ENCODE measurements at places on chromosomes 12 and 14.

GRCh38 chr12:111444925-111445725, 39.4 kb downstream of the SH2B3 start:
- peak; percentile 71 for DNase-seq

- no peak for DNase-seq
These were observed 77.3 kb upstream of the RPH3A start for GRCh38 chr12:112714166-112714710.

- no peak for DNase-seq
These were observed 45.3 kb downstream of the BEGAIN start for GRCh38 chr14:100541621-100542560.

DNA sequence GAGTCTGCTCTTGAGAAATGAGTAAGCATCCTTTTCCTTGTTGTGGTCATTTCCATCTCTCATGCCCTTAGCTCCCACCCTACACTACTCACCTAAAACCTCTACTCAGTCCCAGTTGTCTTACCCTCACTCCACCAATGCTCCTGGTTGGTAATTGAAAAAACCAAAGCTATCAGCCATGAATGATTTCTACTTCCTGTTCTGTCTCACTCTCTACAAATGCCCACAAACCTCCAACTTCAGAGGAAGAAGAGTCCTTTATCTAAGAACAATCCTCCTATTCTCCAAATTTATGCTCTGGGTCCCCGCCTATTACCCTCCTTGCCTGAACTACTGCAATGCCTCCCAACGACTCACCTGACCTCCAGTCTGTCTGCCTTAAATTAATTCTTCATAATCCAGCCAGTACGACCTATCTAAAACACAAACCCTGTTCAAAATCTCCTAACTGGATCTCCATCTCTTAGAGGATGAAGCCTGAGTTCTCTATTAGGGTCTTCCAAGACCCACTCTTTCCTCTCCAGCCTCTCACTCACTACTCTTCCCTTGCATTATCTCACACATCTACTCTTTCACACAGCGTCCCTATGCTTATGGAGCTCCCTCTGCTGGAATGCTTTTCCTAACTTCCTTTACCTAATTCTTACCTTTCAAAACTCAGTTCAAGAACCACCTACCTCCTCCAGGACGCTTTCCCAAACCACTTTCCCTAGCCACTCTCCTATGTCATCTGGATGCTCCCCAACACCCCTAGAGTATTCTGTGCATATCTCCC, 2.2 kb downstream of the DHRS1 start:
- DNase-seq = no peak

- DNase-seq = no peak
These were observed 70.3 kb downstream of the CAPZA3 start for GRCh38 chr12:18808221-18808620.

- peak; percentile 12 for DNase-seq
These were observed 39.7 kb downstream of the ERH start for GRCh38 chr14:69358233-69358963.

DNA sequence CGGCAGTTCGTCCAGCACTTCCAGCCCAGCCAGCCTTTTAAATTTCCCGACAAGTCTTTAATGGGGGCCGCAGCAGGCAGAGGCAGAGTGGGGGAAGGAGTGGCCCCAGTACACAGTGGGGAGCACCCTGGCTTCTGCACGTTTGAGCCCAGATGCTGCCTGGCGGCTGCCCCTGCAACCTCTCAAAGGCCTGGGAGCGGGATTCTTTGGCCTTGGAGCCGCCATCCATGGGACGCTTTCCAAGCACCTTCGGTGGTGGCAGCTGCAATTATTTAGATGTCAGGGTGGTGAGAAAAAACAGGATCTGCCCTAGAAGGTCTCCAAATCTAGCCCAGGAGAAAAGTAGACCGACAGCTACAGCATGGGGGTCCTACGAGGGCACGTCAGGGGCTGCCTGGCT, 46.0 kb downstream of the FAM222A start:
- no peak for DNase-seq

GRCh38 chr14:96579358-96579757, 77.2 kb downstream of the PAPOLA start:
- DNase-seq = no peak

DNA sequence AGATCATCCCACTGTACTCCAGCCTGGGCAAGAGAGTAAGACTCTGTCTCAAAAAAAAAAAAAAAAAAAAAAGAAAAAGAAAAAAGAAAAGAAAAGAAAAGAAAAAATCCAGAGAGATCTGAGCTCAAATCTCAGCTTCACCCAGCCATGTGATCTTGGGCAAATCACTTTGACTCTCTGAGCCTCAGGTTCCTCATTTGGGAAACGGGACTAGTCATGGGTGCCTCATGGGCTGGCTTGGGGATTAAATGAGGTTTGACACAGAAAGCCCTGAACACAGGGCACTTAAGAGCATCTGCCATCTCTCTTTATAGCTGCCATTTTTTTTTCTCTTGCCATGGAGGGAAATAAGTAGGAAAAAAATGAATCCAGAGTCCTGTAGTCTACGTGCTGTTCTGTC, 86.2 kb upstream of the MYL2 start:
- no peak for DNase-seq

- no peak for DNase-seq
These were observed at the start of gene UNC79 for GRCh38 chr14:93430315-93431035. Gene UNC79, plus strand, starts transcription at chr14:93430939. Its CDS starts 91 bp downstream, at chr14:93431030.

DNA sequence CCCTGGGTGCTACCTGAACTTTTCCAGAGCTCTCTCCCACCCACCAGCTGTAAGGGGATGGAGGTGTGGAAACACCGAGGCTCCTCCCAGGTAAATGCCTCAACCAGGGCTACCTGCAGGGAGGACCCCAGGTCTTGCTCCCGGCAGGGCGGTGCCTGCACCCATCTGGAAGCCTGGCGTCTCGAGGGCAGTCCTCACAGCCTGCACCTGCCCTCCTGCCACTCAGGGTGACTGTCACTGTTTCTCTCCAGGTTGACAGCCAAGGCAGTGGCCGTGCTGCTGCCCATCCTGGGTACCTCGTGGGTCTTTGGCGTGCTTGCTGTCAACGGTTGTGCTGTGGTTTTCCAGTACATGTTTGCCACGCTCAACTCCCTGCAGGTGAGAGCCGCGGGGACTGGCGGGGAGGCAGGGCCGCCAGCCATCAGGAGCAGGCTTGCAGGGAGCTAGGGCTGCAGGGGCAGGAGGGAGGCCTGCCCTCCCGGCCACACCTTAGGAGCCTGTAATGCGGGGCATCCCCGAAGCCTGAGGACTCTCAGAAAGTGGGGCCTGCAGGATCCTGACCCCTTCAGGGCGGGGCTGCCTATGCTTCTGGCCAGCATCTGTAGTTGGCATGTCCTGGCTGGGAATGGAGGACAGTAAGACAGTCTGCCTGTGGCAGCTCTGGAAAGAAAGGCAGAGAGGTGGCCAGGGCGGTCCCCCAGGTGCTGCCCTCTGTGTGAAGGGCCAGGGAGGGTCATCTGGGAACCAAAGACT, 182.3 kb downstream of the ADGRD1 start:
- no peak for DNase-seq

Data from stimulated activated CD4-positive, alpha-beta T cell treated with anti-CD3 and anti-CD28 coated beads, Interleukin-4, amount 100 ng/mL, for 4 hours (primary cell).